Right cardiac atrium (tissue), 5 donors: ENCODE measurements at places on chromosomes 5 and 9. TPM values are rescaled to one million over a fixed set of nuclear protein-coding genes. Genes with fewer than 3 reads are reported as not detected.

TRPM3 gene
- total RNA-seq = 2.1 TPM

LPAR1 gene
- 36.2 TPM for total RNA-seq

EGR1 gene
- 8.4 TPM for total RNA-seq

MSMP gene
- total RNA-seq = not detected

TMEM8B gene
- 19.5 TPM for total RNA-seq

CYLC2 gene
- not detected for total RNA-seq

C7 gene
- 779 TPM for total RNA-seq

SLC6A3 gene
- total RNA-seq = not detected

TAF1L gene
- total RNA-seq = not detected

IL3 gene
- not detected for total RNA-seq

SLC25A2 gene
- total RNA-seq = 0.37 TPM
